ENCODE measurements at places on chromosomes 5 and 9. TPM values are rescaled to one million over a fixed set of nuclear protein-coding genes. Genes with fewer than 3 reads are reported as not detected.

The SPAG8 gene
- total RNA-seq, result 14.2 TPM

The OR1Q1 gene
- total RNA-seq, result not detected

The LVRN gene
- total RNA-seq, result 0.19 TPM

The C9orf50 gene
- not detected for total RNA-seq

The PCDHB6 gene
- 0.80 TPM for total RNA-seq
